ENCODE measurements at places on chromosomes 6 and 20. TPM values are rescaled to one million over a fixed set of nuclear protein-coding genes. Genes with fewer than 3 reads are reported as not detected.

The CCN5 gene
- total RNA-seq = 42.3 TPM

The TPD52L1 gene
- 15.6 TPM for total RNA-seq

The RHAG gene
- total RNA-seq = not detected

The SNHG17 gene
- 17.9 TPM for total RNA-seq

The FAM83C gene
- total RNA-seq = not detected

The C20orf204 gene
- 1.2 TPM for total RNA-seq

The SMPD2 gene
- total RNA-seq = 13.7 TPM

The ACSS1 gene
- total RNA-seq = 41.8 TPM

The OOEP gene
- total RNA-seq = not detected

The VNN1 gene
- total RNA-seq = 10.0 TPM

All from lower lobe of right lung (tissue), 2 donors.